ENCODE measurements at places on chromosomes 6 and 20.

DNA sequence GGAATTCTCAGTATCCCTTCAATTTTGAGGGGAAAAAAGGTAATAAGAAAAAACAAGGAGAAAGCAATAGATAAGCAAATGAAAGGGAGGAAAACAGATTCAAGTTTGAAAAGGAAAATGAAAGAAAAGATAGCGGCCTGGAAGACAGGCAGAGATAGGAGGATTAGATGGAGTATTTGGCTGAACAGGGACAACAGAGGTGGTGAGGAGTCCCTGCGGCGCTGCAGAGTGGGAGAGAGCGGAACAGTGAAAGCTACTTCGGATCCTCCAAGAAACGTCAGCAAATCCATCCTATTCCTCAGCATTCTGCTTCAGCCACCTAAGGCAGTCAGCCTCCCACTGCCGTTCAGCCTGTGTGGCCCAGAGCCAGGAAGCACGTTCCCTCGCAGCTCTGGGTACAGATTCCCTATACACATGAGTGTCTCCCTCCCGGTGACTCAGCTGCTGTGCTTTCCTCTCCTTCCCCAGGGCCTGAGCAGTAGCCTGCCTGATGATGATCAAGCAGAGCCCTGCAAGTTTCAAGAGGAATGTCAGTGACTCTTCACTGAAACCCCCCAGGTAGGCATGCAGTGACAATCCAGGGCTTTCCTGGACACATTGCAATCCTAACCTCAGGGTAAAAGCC lies 43.4 kb upstream of the CDYL start:
- DNase-seq: no peak

DNA sequence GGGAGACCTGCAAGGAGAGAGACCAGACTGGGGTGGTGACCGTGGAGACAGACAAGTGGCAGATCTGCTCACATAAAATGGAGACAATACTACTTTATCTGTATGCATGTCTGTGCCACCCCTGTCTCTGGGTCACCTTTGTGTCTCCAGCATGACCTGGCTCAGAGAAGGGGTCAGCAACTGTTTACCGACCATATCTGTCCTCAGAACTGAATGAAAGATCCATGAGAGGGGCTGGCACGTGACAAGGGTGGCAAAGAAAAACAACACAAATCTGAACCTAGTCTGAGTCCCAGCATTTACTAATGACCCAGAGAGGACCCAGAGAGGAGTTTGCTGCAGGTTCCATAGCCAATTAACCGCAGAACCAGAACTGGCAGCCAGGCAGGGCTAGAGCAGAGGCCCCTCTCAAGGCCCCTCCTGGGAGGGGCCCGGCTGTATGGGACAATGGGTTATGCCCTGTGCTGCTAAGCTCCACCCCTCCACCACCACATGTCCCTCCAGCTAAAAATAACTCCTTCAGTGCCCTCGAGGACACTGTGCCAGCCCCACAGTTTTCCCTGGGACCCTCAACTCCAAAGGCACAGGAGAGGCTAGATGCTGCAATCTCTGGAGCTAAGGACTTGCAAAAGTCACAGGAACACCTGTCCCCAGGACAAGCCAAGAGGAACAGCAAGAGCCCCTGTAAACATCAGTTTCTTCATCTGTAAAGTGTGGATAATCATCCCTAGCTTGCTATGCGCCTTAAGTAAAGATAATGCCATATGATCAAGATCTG lies 2.2 kb downstream of the AHCY start:
- no peak for DNase-seq

DNA sequence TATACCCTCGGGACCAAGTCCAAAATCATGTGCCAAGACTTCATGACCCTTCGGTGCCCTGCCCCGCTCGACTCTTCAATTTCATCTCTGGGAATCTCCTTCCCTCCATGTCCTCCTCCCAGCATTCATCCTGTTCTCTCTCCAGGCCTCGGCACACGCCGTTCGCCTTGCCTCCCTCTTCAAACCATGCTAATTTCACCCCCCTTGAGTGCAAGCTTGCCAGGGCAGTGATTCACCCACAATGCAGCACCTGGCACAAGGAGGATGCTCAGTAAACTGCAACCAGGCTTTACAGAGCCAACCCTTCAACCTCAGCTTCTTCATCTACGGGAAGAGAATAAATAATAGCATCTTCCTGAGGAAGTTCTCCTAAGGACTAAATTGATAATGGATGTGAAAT lies 4.1 kb downstream of the KCNS1 start:
- DNase-seq: no peak

DNA sequence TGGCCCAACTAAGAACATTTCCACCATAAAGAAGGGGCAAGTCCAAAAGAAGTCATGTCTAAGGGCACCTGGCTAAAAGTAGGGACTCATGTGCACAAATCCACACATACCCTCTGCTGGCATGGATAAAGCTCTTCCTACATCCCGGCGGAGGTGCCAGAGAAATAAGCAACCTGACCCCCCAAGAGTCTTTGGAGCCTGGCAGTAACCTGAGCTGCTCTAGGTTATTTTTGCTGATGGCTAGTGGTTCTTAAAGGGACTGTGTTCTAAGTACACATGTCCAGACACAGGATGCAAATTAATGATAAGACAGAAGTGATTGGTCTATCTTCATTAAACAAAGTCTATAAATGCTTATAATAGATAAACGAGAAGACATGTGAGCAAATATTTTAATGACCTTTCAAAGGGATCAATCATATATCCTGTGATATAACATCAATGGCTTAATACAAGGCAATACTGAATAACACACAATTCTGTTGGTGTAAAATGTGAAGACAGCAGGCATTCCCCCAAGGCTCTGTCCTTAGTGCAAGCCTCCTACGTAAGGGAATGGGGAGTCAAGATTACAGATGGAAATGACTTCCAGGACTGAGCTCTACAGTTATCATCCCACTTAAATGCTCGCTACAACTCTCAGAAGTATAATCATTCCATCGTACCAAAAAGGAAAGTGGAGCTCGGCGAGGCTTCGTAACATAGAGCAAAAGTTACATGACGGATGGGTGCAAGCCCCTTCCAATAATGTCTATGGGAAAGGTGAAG lies 52.5 kb downstream of the HIVEP2 start:
- DNase-seq: no peak

- no peak for DNase-seq
Observed at GRCh38 chr20:61771805-61772350, 293.8 kb downstream of the TAF4 start.

GRCh38 chr6:56385981-56386593 lies 138.7 kb upstream of the COL21A1 start:
- DNase-seq: no peak

DNA sequence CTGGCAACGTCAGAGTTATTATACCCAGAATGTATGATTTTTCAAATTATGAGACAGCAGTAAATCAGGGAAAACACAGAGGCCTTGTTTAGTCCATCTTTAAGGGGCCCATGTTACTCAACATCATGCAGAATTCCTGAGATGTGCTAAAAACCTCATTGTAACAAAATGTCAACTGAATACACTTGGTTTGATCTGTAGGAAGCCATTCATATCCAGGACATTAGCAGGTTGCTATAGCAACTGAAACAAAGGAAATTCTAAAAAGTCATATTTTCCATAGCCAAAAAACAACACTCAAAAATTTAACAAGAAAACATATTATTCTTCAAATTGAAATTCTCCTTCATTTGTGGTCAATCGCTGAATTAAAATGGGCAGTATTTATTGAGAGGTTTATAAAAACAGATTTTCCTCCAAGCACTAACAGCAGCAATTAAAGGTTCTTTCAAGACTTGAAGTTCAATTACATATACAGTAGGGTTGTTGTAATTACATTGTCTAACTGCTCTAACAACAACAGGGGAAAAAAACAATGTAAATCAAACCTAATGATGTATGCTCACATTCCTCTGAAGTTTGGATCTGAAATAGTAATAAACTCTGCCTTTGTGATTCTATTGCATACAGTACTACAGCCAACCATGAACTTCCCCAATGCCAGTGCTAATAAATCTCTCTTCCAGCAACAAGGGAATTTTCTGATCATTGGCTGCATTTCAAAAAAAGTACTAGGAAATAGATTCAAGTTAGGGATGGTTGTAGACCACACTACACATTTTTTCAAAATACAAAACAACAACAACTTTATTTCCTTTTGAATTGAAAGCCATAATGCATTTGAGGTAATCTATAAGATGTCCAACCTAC lies 34.9 kb downstream of the COL12A1 start:
- no peak for DNase-seq

GRCh38 chr6:7916959-7917358 lies 6.4 kb upstream of the TXNDC5 start:
- DNase-seq: no peak

Data from NK-92 treated with Interleukin-12 subunit alpha and Interleukin-12 subunit beta, amount 100 ng/mL, for 24 hours (cell line).